ENCODE measurements at places on chromosomes 12 and 14.

- DNase-seq = peak; percentile 69
These were observed 11.1 kb upstream of the NINJ2 start for GRCh38 chr12:674272-674781.

- DNase-seq = no peak
These were observed 193.5 kb upstream of the CNOT2 start for GRCh38 chr12:70049596-70050360.

DNA sequence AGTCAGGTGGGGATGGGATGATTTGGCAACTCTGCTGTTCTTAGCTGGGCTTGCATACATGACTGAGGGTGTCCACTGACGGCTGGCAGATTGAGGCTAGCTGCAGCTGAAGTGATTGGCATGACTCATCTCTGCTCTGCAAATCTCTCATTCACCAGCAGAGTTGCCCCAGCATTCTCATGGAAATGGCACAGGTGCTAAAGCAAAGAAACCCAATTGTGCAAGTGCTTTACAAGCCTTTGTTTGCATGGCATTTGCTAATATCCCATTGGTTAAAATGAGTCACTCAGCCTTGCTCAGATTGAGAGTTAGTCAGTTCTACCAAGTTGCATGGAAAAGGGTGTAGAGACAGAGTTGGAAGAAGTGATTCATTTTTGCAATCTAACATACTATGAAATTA is 389.7 kb upstream of the FAR2 start:
- DNase-seq = no peak

DNA sequence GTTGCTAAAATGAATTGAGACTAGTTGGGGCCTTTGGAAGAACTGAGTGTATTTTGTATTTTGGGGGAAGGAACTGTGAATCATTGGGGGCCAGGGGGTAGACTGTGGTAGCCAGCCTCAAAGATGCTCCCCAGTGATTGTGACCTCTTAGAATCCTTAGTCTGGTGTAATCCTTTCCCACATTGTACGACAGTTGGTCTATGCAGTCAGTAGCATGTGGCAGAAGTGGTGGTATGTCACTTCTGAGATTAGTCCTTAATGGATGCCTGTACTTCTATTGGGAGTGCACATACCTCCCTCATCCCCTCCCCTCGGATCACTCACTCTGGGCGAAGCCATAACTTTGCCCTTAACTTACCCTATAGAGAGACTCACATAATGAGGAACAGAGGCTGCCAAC is 48.0 kb downstream of the USP15 start:
- no peak for DNase-seq

DNA sequence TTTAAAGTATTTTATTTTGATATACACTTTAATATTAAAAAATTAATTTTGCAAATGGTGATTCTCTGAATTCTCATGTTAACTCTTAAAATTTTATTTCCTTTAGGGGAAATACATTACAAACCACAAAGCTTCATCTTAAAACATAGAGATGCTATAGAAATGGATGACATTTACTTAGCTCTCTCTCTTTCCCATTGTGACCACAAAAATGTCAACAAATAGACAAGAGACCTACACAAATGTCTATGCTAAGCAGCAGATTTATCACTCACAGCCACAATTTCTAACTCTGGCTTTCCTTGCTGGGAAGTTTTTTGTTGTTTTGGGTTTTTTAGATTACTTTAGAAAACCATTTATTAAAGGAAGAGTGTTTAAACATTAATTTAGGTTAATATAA is 19.9 kb upstream of the PHC1 start:
- DNase-seq = no peak

DNA sequence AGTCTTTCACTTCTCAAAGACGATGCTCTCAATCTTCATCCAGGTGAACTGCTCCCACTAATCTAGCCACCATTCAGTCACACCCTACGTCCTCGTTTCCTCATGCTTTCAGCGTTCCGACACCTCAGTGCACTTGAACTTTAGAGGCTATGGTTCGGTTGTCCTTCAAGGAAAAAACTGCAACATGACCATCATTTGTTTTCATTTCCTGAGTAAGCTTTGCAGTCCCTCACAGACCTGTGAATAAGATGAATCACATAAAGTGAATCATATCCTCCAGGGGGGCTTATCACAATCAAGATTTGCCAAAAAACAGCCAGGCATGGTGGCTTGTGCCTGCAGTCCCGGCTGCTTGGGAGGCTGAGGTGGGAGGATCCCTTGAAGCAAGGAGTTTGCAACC is 80.2 kb downstream of the TMCC3 start:
- DNase-seq = no peak

DNA sequence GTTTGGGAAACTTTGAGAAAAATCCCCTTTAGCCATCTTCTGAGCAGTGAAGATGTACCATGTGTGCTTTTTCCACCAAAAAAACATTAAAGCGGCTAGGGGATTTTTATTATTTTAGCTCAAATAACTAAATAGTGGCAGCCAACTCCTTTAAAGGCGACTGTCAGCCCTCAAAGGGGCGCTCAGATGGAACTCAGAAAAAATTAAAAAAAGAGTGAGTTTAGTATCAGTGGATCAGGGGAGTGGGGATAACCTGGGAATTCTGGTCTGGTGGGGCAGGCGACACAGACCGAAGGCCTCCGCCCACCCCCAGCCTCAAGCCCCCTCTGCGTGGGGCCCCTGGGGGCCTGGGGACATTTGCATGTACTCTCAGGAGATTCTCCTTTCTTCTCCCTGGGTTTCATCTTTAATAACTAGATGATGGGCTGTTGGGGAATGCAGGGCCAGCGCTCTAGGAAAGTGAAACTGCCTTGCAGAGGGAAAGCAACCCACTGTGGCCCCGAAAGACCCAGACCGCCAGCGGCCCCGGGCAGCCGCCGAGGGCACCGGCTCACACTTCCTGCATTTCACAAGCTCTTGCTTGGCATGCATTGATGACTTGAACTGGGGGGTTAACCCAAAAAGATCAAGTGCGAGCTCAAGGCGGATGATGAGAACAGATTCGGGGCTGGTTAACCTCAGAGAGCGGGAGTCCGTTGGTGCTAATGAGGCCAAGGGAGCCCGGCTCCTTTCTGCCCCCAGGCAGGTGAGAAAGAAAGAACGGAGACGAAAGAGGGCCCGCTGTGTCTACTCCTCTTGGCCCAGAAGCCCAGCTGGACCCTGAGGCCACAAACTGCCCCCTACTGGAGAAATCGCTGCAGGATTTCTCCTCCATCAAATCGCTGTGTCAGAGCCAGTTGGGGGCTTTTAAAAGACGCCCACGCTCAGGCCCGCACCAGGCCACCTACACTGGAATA is 7.3 kb upstream of the BATF start:
- no peak for DNase-seq

GRCh38 chr14:91554535-91555332 is 44.6 kb upstream of the PPP4R3A start:
- no peak for DNase-seq

- DNase-seq = no peak
These were observed 178.7 kb upstream of the SOX5 start for GRCh38 chr12:24127919-24128721.

DNA sequence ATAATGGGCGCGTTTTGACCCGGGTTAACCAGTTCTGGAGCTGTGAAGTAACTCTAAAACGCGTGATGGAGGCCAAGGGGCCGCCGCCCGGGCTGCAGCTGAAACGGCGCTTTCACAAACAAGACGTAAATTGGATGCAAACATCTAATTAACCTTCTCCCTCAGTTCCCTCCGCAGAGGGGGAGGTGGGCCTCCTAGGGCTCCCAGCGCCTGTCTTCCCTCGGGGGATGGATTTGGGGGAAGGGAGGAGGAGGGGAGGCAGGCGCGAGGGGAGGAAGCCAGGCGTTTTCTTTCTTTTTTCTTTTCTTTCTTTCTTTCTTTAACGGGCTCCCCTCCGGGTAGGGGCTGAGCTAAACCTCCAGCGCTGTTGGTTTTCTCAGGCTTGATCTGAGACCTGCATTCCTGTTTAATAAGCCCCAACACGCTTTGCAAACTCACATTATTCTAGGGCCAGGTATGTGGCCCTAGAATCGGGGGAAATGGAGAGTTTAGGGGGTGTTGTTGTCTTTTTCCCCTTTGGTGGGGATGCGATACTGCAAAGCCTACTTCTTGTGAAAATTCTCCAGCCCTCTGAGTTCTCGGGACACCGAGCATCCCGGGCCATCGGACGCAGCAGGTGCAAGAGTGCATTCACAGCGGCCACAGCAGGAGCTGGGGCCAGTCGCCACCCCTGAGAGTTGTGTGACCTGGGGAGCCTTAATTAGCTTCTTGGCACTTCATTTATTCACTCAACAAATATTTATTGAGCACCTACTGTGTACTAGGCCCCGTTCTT is 43.6 kb upstream of the LHX5 start:
- no peak for DNase-seq

DNA sequence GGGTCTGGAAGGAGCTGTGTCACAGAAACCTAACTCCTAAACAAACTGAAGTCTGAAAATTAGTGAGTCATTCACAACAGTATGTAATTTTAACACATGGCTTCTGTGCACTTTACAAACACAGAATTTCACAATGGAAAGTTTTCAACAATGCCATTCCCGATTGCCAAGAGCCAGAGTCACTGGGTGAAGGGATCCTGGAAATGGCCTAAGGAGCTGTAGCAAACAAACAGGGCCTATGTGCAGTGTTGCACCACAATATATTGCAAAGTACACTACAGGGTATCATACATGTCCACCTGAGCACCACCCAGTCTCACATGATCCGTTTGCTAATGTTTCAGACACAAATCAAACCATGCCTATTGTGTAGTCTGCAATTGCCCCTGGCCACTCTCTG is 184.7 kb upstream of the OTX2 start:
- no peak for DNase-seq

GRCh38 chr12:108625228-108625627 is 8.5 kb downstream of the SELPLG start:
- DNase-seq = no peak

DNA sequence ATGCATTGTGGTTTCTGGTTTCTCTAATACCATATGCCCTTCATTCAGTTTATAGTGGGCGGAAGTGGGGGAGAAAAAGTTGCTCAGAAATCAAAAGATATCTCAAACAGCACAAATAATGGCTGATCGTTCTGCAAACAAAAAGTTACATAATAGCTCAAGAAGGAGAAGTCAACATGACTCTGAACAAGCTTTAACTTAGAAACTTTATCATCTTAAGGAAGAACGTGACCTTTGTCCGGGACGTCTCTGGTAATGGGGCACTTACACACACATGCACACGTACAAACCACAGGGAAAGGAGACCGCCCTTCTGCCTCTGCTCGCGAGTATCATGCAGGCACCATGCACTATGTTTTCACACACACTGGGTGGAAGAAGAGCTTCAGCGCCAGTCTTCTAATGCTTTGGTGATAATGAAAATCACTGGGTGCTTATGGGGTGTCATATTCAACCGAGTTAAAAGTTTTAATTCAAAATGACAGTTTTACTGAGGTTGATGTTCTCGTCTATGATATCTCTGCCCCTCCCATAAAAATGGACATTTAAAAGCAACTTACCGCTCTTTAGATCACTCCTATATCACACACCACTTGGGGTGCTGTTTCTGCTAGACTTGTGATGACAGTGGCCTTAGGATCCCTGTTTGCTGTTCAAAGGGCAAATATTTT is 4.7 kb downstream of the FOS start:
- DNase-seq = no peak

GRCh38 chr14:95496690-95497259 is 19.7 kb downstream of the SYNE3 start:
- DNase-seq = no peak

DNA sequence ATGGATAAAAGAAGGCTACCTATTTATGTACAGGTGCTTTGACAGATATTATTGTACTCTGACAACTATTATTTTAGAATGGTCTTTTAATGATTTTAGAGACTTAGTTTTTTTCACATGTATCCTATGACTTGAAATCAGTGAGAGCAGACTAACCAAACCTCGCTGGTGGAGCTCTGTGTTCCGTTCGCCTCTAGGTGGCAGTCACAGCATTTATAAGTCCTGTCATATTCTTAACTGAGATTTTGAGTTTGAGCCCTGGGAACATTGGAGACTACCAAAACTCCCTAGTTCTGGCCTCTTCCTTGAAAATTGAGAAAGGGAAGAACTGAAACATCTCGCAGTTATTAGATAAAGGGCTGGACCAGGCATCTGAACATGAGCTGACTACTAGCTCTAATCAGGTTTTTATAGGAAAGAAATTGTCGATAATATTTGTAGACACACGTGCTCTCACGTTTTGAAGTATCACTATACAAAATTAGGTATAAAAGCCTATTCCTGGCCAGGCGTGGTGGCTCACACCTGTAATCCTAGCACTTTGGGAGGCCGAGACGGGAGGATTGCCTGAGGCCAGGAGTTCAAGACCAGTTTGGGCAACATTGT is 48.3 kb downstream of the TTLL5 start:
- peak; percentile 48 for DNase-seq

DNA sequence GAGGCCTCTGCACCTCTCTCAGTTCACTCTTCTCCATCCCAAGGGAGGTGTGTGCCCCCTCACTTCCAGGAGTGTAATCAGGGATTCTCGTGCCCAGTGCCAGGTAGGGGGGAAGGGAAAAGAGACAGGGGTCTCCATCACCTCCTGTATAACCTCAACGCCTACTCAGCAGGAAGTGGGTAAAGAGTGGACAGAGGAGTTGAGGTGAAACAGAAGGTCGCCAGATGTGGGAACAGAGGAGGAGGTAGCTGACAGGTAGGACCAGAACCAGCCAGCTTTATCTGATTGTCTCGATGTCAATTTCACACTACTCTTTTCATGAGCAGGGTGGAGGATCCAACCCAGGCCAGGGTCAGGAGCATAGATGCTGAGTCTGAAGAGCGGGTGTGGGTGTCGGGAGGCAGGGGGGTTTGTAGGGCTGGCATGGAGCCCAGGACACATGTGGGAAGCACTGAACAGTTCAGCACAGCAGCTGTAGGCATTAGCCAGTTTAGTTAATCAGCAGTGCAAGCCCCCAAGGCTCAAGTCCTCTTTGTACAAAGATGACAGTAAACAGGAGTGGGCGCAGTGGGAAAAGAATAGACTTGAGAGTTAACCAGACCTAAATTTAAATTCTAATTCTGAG is 213.5 kb downstream of the PELI2 start:
- DNase-seq = no peak

DNA sequence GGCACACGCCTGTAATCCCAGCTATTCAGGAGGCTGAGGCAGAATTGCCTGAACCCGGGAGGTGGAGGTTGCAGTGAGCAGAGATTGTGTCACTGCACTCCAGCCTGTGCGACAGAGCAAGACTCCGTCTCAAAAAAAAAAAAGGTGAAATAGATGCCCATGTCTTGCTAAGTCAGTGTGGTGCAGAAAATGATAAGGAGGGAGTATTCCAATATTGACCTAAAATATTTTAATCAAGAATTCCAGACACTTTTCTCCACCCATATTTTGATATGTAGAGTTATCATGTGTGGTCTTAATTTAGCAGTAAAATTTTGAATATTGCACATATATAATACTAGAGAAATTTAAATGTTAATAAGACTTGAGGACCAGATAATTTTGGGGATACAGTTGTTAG is 57.7 kb downstream of the WNK1 start:
- no peak for DNase-seq

DNA sequence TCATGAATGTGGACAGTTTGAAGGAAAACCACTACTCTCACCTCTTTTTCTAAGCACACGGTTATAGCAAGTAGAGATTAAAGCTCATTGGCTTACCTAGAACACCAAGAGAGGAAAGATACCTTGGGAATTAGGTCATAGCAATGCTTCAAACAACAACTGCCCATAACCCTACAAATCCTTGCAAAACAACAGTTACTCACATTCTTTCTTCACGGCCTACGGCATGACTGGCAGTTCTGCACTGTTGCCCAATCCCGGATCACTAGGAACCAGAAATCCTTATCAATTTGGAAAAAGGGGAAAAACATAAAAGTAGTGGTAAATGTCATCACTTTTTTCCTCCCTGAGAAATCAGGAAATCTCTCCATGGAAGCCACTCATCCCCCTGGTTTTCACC is 9.6 kb upstream of the ISM2 start:
- no peak for DNase-seq

- no peak for DNase-seq
These were observed 147.9 kb upstream of the PKP2 start for GRCh38 chr12:33044447-33044846.

All from stimulated activated CD4-positive, alpha-beta T cell treated with anti-CD3 and anti-CD28 coated beads, TNF-alpha, amount 100 ng/mL, for 24 hours (primary cell).